Cardiac muscle cell (in vitro differentiated cells and primary cell): ENCODE measurements at places on chromosomes 12 and 14. TPM values are rescaled to one million over a fixed set of nuclear protein-coding genes. Genes with fewer than 3 reads are reported as not detected.

Gene PLA2G1B
- not detected in 2 replicates for total RNA-seq

Gene CPNE6
- 0.12 TPM in 1 of 2 replicates, not detected in the other for total RNA-seq

Gene RAD51B
- 9.0 and 17.8 TPM in 2 replicates for total RNA-seq

Gene CCDC184
- 0.45 and 1.7 TPM in 2 replicates for total RNA-seq

- DNase-seq: no peak
Observed at GRCh38 chr14:77265561-77266335, 5.3 kb downstream of the NGB start.

GRCh38 chr14:55911776-55912175 is 206.4 kb upstream of the PELI2 start:
- peak; percentile 34 for DNase-seq

DNA sequence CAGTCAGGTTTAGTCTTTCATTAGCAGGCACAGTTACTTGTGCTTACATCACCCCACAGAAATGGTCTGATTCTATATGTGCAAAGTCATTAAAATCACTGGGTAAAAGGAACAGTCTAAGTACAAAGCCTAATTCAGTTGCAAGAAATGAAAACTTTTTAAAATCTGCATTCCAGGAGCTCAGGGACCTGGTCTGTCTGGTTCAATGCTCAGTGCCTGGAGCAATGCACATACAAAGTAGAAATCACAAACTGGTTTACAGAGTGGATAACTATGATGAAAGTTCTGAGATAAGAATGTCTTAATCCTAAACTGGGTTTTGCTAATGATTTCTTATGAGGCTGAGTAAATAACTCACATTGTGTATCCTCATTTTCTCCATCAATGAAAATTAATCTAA is 28.7 kb downstream of the LMNTD1 start:
- DNase-seq: no peak

DNA sequence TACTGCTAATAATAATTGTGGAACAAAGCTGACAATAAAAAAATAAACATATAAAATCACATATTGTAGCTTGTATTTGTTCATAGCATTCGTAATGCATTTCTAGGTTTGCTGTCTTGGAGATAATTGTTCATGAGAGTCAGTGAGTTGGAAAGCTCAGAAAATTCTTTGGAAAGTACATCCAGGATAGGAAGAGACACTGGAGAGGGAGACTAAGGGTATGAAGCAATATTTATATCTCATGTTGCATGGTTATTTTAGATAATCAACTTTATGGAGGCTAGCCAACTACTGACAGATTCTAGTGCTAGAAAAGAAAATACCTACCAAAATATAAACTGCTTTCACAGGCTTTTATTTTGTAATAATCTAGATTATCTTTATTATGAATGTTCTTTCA is 1095.2 kb downstream of the FSCB start:
- DNase-seq: peak; percentile 51

GRCh38 chr12:92304371-92305055 is 158.9 kb upstream of the BTG1 start:
- DNase-seq: peak; percentile 5

- DNase-seq: no peak
Observed at GRCh38 chr14:75521415-75522199, 662 bp upstream of the BATF start.

GRCh38 chr12:51798501-51798900 is 50.0 kb downstream of the FIGNL2 start:
- no peak for DNase-seq

DNA sequence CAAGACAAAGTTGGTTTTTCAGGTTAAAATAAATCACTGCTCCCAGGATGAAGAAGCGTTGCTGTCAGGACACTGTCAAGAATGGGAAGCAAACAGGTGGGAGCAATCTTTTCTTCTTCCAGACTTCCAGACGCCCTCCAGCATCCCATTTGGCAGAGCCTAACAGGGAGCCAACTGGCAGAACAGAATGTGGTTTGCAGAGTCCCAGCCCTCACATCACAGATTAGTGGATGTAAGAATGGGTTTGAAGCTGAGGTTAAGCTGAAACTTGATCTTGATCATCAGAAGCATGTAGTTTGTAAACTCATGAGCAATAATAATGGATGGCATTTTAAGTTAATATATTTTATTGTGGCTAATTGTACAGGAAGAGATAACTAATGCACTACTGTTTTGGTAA is 636.4 kb downstream of the SLC6A15 start:
- DNase-seq: no peak

GRCh38 chr12:120710031-120710804 is at the start of gene UNC119B:
UNC119B (plus strand) TSS chr12:120710458; CDS start chr12:120710475, 17 bp downstream.
- peak; percentile 82 for DNase-seq

GRCh38 chr14:23702656-23703426 is 66.7 kb downstream of the DHRS2 start:
- no peak for DNase-seq

- no peak for DNase-seq
Observed at GRCh38 chr14:67319142-67319541, 40.5 kb downstream of the ATP6V1D start.
